ENCODE measurements at places on chromosomes 16 and 17. TPM values are rescaled to one million over a fixed set of nuclear protein-coding genes. Genes with fewer than 3 reads are reported as not detected.

Gene GSG1L
- not detected for total RNA-seq

Gene FNDC8
- not detected for total RNA-seq

Gene RGS11
- not detected for total RNA-seq

Gene AATK
- total RNA-seq = 0.87 TPM

Gene SPATA22
- 0.07 TPM for total RNA-seq

Gene EVPLL
- total RNA-seq = not detected

Gene RPH3AL
- total RNA-seq = 15.9 TPM

Gene KRT25
- total RNA-seq = not detected

Gene DHRS7C
- total RNA-seq = not detected

GRCh38 chr17:74123866-74124444 is 79.5 kb upstream of the RPL38 start:
- DNase-seq = no peak

DNA sequence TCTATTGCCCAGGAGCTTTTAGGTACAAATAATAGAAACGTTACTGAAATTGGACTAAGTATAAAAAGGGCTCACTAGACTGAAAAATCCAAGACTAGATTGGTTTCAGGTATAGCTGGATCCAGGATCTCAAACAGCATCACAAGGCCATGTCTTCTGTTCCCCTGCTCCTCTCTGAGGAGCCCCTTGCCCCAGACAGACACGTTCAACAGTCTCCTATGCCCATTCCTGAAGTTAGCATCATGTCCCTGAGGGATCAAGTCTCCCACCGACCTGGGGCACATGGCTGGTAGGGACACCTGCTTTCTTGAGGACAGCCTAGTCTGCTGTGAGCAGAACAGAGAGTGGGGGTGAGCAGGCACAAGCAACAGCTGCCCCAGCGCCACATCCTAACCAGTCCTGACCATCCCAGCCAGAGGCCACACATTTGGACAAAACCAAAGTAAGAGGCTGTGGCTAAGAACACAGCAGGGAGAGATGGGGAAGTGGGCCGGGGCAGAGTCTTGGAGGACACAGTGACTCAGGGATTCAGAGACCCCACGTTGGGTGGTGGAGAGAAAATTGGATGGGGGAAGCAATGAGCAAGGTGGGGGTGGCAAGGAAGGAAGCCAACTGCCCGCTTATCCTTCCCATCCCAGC is 10.5 kb upstream of the MMP2 start:
- DNase-seq = no peak

- DNase-seq = no peak
Measured at GRCh38 chr16:48430890-48431289, 45.7 kb upstream of the SIAH1 start.

- no peak for DNase-seq
Measured at GRCh38 chr16:20727181-20727580, 14.4 kb downstream of the THUMPD1 start.

DNA sequence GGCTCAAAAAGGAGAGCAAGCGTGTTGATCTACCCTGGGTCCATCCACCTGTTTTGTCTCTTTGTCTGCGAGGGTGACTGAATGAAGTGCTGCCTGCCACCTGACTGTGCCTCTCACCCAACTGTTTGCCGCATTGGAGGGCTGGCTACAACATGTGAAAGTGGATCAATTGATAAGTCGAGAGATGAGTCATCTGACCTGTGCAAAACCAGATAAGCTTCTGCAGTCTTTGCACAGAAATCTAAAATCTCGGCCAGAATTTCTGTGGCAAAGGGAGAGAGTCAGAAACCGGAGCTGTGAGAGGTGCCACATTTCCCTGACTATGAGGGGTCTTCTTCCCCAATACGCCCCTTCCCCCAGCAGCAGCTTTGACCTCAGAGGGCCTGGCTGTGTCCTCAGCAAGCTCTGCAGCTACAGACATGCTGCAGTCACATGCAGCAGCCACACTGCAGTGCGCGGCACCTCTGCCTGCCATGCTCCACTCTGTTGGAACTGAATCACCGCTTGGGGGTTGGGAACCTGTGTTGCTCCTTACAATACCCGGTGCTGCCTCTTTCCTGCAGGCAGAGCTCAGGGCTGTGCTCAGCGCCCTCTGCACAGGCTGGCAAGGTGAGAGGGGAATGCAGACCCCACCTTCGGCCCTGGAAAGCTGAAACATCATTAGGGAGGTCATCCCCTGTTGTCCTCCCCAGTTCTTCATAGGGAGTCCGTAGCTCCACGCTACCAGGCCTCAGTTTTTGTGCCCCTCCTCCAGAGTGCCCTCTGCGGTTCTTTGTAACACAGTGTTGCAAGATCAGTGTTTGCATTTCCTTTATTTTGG is 16.2 kb upstream of the HAS3 start:
- DNase-seq = no peak

- DNase-seq = no peak
Measured at GRCh38 chr16:86569701-86570447, 3.2 kb downstream of the FOXC2 start.

DNA sequence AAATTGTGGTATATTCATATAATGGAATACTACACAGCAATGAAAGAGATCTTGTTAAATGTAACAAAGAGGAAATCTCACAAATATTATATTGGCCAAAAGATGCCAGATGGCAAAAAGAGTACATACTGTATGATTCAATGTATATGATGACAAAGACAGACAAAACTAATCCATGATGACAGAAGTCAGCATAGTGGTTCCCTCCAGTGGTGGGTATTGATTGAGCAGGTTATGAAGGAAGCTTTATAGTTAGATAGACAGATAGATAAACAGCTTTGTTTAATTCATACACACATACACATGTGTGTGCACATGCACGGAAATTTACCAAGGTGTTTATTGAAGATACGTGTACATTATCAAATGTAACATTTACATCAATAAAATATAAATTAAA is 74.4 kb upstream of the SMIM36 start:
- no peak for DNase-seq

- DNase-seq = no peak
Measured at GRCh38 chr17:55292094-55292493, 27.3 kb downstream of the HLF start.

DNA sequence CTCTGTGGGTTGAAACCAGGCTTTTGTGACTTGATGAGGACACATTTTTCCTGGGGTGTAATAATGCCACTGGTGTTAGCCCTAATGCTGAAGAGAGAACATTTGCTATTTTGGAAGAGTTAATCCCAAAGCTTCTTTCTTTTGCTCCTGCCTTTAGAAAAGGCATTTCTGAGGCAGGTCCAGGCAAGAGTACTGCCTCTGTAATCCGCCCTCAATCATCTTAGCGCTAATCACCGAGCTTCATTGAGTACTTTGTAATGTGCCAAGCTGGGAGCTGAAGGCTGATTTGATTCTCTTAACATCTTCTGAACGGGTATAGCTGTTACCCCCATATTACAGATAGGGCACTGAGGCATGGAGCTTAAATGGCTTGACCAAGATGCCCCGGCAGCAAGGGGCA is 60.3 kb downstream of the AKAP1 start:
- DNase-seq = no peak

GRCh38 chr17:71376933-71377332 is 743.9 kb upstream of the SOX9 start:
- no peak for DNase-seq

DNA sequence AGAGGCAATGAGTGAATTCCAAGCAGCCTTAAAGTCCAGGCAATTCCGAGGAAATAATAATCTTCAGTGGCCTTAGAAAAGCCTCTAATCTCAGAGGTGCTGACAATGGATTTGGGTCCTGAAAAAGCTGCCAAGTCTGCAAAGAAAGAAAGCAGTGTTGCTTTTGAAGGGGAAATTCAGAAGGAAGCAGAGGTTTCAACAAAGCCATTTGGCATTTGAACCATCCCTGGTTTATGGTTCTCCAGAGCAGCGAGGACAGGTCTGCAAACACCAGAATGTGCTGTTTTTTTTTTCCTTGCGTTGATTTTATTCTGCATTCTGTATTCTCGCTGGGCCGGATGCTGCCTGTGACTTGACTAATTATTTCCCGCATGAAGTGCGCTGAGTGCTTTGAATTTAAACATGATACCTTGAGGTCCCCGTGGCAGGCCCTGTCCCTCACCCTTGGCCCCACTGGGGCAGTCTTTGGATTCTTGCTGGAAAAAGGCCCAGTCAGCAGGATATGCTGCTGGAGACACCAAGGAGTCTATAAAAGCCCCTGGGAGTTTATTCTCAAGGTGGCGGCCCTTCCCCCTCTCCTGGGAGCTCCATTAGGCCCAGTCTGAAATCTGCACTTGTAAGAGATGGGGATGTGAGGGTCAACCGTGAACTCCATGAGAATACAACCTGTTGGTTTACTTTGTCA is 338.3 kb downstream of the HAPSTR1 start:
- no peak for DNase-seq

- DNase-seq = no peak
Measured at GRCh38 chr16:10982465-10983150, 38.2 kb downstream of the CLEC16A start.

GRCh38 chr16:27600381-27600780 is 50.4 kb downstream of the KATNIP start:
- DNase-seq = no peak

DNA sequence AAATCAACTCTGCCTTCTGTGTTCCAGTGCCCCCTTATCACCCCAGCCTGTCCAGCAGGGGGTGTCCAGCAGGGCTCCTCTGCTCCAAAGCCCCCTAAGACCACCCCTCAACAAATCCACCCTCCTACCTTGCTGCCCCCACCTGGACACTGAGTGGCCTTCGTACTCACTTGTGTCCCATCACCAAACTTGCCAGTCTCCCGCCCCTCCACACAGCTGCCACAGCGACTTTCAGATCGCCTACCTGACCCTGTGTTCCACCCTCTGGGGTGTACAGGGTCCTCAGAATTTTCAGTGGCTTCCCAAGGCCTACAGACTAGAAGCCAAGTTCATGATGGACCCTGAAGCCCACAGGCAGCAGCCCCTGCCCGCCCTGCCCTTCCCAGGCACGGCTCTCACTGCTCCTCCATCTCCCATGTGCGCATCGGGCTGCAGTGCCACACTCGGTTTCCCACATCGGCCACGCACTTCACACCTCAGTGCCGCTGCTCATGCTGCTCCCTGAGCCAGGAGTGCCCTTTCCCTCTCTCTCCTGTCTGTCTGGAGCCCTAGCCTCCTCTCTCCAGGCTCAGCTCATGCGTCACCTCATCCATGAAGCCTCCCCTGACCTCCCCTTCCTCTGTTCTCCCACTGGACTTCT is 11.8 kb downstream of the KCNH6 start:
- no peak for DNase-seq

GRCh38 chr17:41793784-41794539 is 7.5 kb upstream of the JUP start:
- DNase-seq = no peak

- no peak for DNase-seq
Measured at GRCh38 chr17:29581583-29582253, 7.7 kb downstream of the GIT1 start.
